ENCODE measurements at places on chromosomes 16 and 17. TPM values are rescaled to one million over a fixed set of nuclear protein-coding genes. Genes with fewer than 3 reads are reported as not detected.

- no peak for DNase-seq
- no peaks in the 10 kb centered on the region for H3K27me3 ChIP-seq
- no peaks in the 10 kb centered on the region for H3K36me3 ChIP-seq
- no peaks in the 10 kb centered on the region for H3K4me1 ChIP-seq
- no peak overlapping the region for H3K4me3 ChIP-seq
Observed at GRCh38 chr17:32264823-32265191, 825 bp upstream of the RHBDL3 start.

- no peak for DNase-seq
- no peaks in the 10 kb centered on the region for H3K36me3 ChIP-seq
- peak overlapping the region; percentile 97 for H3K27ac ChIP-seq
- H3K27me3 ChIP-seq: no peaks in the 10 kb centered on the region
- peaks cover 7% of the 10 kb centered on the region for H3K4me1 ChIP-seq
Observed at GRCh38 chr16:86579268-86580062, 1.1 kb downstream of the FOXL1 start.

DNA sequence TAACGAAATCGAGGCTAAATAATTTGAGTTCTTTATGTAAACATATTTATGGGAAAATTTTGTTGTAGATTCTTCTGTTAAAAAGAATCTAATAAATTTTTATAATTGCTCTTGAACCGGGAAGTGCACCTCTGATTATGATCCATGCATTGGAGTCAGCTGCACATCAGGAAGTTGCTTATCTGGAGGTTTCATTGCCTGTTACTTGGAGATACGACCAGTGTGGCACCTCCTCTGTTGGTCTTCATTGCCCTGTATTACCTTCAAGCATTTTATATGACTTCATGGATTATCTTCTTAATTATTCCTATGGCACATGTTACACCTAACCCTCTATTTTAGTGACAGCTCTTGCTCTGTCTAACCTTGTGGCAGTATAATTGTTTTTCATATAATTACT is 312.6 kb upstream of the TBX2 start:
- no peaks in the 10 kb centered on the region for H3K27me3 ChIP-seq
- no peak overlapping the region for H3K27ac ChIP-seq
- H3K4me1 ChIP-seq: no peaks in the 10 kb centered on the region
- no peak for DNase-seq

GRCh38 chr16:25064937-25065336 is 46.6 kb upstream of the LCMT1 start:
- H3K27ac ChIP-seq: no peak overlapping the region
- DNase-seq: no peak
- H3K36me3 ChIP-seq: no peaks in the 10 kb centered on the region
- H3K4me1 ChIP-seq: no peaks in the 10 kb centered on the region
- H3K4me3 ChIP-seq: no peak overlapping the region
- no peaks in the 10 kb centered on the region for H3K27me3 ChIP-seq

- no peaks in the 10 kb centered on the region for H3K27me3 ChIP-seq
- no peak overlapping the region for H3K4me3 ChIP-seq
- H3K27ac ChIP-seq: no peak overlapping the region
Observed at GRCh38 chr16:56643080-56643778, 4.8 kb downstream of the MT1A start.

Gene CCDC144A
- polyA plus RNA-seq: not detected

Gene NTN1
- polyA plus RNA-seq: 6.6 TPM

DNA sequence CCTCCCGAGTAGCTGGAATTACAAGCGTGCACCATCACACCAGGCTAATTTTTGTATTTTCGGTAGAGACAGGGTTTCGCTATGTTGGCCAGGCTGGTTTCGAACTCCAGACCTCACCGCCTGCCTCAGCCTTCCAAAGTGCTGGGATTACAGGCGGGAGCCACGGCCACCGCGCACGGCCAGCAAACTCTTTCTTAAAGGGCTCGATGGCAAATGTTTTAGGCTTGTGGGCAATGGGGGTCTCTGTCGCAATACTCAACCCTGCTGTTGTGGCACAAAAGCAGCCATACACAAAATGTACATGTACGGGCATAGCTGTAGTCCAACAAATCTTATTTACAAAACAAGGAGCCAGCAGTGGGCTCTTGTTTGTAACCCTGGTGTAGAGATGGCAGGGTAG is 18.4 kb downstream of the PARN start:
- H3K27ac ChIP-seq: no peak overlapping the region
- H3K4me1 ChIP-seq: no peaks in the 10 kb centered on the region
- H3K36me3 ChIP-seq: peaks cover 16% of the 10 kb centered on the region
- no peaks in the 10 kb centered on the region for H3K27me3 ChIP-seq
- no peak for DNase-seq
- no peak overlapping the region for H3K4me3 ChIP-seq

DNA sequence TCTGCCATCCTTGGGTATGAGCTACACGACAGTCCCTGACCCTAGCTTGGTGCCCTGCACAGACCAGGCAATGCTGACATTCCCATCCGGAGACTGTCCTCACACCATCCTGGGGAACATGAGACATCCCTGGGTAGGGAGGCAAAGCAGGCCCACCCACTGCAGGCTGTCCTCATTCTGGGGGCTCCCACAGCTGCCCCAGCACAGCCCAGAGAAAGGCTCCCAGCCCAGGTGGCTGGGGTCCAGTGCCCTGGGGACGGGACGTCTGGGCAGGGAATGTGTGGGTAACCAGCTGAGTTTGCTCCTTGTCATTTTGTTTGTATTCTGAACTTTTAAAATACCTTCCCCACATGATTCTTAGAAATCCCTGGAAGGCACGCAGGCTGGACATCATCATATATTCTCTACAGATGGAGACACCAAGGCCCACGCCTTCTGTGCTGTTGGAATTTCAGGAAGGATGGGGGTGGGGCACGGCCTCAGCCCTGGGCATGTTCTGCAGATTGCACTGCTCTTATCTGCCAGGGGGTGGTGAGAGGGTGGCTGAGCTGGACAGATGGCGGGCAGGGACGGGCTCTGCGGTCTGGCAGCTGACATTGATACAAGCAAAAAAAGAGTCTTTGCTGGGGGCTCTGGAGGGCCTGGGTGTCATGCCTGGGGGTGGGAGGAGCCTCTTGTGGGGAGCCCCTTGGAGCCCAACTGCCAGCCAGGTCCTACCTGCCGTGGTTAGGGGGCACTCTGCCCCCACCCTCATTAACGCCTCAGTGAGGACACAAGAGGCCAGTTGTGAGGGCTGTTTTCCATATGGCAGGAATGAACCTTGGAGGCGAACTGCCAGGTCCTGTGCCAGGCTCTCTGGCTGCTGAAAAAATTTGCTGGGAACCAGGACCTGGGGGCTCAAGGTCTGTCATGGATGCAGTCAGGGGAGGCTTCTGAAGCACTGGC is 28.4 kb downstream of the LRRC75A start:
- no peaks in the 10 kb centered on the region for H3K4me1 ChIP-seq
- no peak overlapping the region for H3K4me3 ChIP-seq
- no peak overlapping the region for H3K27ac ChIP-seq
- no peaks in the 10 kb centered on the region for H3K36me3 ChIP-seq
- H3K27me3 ChIP-seq: no peaks in the 10 kb centered on the region

Gene PABPN1L
- polyA plus RNA-seq: not detected

DNA sequence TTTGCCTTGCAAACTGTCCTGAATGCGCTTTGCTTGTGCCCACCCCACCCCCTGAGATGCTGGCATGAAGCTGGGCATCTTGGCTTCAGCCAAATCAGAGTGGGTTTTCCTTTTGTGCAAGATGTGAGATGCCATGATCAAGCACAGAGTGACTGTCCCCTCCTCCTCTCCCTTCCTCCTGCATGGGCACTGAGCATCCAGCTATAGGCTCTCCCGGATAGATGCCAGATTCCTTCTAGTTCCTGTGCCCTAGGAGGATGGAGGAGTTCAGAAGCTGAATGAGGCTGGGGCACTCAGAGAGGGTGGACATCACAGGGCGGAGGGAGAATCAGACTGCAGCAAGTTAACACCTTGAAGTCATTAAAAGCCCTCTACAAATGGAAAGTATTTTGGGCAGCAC is 384.1 kb upstream of the CCL2 start:
- no peaks in the 10 kb centered on the region for H3K27me3 ChIP-seq
- H3K27ac ChIP-seq: no peak overlapping the region
- H3K36me3 ChIP-seq: no peaks in the 10 kb centered on the region

Gene CCL3
- polyA plus RNA-seq: 4.0 TPM

Gene KRTAP3-2
- polyA plus RNA-seq: not detected

Gene TPSD1
- not detected for polyA plus RNA-seq

DNA sequence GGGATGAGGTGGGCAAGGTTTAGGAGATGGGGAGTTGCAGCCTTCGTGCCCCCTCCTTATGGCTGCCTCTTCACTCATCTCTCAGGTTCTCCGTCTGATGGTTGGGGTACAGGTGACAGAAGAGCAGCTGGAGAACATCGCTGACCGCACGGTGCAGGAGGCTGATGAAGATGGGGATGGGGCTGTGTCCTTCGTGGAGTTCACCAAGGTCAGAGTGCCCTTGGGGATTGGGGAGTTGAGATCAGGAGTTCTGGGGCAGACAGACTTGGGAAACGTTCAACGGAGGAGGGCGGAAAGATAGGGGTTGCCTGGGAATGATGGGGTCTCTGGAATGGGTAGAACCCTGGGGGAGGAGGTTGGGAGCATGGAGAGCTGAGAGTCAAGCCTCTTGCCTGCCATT is 2.3 kb downstream of the CHP2 start:
- H3K4me1 ChIP-seq: no peaks in the 10 kb centered on the region
- DNase-seq: no peak
- no peak overlapping the region for H3K27ac ChIP-seq
- no peaks in the 10 kb centered on the region for H3K27me3 ChIP-seq
- H3K36me3 ChIP-seq: no peaks in the 10 kb centered on the region

GRCh38 chr17:61179380-61179806 is 220.2 kb upstream of the TBX2 start:
- H3K27ac ChIP-seq: no peak overlapping the region
- H3K4me1 ChIP-seq: no peaks in the 10 kb centered on the region

Gene CMIP
- 2.4 TPM for polyA plus RNA-seq

Gene KRT12
- polyA plus RNA-seq: 1.0 TPM

DNA sequence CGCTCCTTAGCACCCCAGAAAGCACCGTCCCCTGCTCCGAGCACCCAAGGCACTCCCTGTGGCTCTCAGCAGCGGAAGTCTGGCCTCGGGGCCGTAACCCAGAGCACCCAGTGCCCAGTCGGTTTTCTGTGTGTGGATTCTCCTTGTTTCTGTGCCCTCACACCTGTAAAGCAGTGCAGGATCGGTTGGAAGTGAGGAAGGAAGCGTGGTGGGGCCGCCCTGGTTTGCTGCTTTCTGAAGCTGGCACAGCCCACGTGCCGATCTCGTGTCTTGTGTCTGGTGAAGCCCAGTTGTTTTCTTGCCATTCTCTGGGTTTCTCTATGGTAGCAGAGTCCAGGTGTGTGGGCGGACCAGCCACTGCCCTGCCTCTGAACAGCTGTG is 3.7 kb downstream of the ACSF3 start:
- H3K4me1 ChIP-seq: peaks cover 3% of the 10 kb centered on the region
- H3K36me3 ChIP-seq: no peaks in the 10 kb centered on the region
- H3K27ac ChIP-seq: no peak overlapping the region
- H3K27me3 ChIP-seq: no peaks in the 10 kb centered on the region
- no peak overlapping the region for H3K4me3 ChIP-seq

- DNase-seq: no peak
- H3K27ac ChIP-seq: no peak overlapping the region
- no peaks in the 10 kb centered on the region for H3K36me3 ChIP-seq
- H3K4me3 ChIP-seq: no peak overlapping the region
- H3K4me1 ChIP-seq: no peaks in the 10 kb centered on the region
Observed at GRCh38 chr17:74045608-74046280, 157.7 kb upstream of the RPL38 start.

Gene SRL
- polyA plus RNA-seq: 0.75 TPM

Gene KRTAP3-1
- not detected for polyA plus RNA-seq

Gene KRT15
- 0.56 TPM for polyA plus RNA-seq

- H3K4me3 ChIP-seq: no peak overlapping the region
- DNase-seq: no peak
- no peaks in the 10 kb centered on the region for H3K36me3 ChIP-seq
Observed at GRCh38 chr16:54937671-54938211, 7.1 kb downstream of the IRX5 start.

DNA sequence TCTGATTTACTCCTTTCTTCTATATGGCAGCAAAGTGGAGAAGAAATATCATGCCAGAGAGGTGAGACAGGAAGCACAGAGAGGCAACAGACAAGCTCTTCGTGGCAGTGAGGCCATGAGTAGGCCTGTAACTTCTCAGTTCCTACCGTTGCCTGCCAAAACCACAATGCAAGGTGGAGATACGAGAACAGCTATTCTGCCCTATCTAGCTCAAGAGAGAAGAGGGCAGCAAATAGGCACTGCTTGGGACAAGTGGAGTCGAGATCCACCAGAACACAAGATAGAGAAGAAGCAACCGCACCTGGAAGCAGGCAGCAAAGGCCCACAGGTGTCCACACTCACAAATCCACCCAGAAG is 24.8 kb downstream of the RANBP10 start:
- no peaks in the 10 kb centered on the region for H3K4me1 ChIP-seq
- no peaks in the 10 kb centered on the region for H3K27me3 ChIP-seq
- no peak overlapping the region for H3K4me3 ChIP-seq
- no peak for DNase-seq
- H3K36me3 ChIP-seq: no peaks in the 10 kb centered on the region

- no peaks in the 10 kb centered on the region for H3K4me1 ChIP-seq
- H3K4me3 ChIP-seq: no peak overlapping the region
- no peak overlapping the region for H3K27ac ChIP-seq
- peak; percentile 39 for DNase-seq
- H3K27me3 ChIP-seq: no peaks in the 10 kb centered on the region
Observed at GRCh38 chr17:4180791-4181190, 37.8 kb downstream of the CYB5D2 start.

- no peak for DNase-seq
- H3K4me3 ChIP-seq: no peak overlapping the region
- no peaks in the 10 kb centered on the region for H3K4me1 ChIP-seq
- H3K36me3 ChIP-seq: no peaks in the 10 kb centered on the region
Observed at GRCh38 chr17:55121268-55121667, 143.5 kb upstream of the HLF start.

Gene SAMD14
- polyA plus RNA-seq: 3.8 TPM

GRCh38 chr16:67886387-67886786 is 1.7 kb downstream of the NRN1L start:
- H3K4me1 ChIP-seq: no peaks in the 10 kb centered on the region
- no peak for DNase-seq
- no peak overlapping the region for H3K4me3 ChIP-seq
- no peaks in the 10 kb centered on the region for H3K27me3 ChIP-seq
- H3K27ac ChIP-seq: no peak overlapping the region
- no peaks in the 10 kb centered on the region for H3K36me3 ChIP-seq

DNA sequence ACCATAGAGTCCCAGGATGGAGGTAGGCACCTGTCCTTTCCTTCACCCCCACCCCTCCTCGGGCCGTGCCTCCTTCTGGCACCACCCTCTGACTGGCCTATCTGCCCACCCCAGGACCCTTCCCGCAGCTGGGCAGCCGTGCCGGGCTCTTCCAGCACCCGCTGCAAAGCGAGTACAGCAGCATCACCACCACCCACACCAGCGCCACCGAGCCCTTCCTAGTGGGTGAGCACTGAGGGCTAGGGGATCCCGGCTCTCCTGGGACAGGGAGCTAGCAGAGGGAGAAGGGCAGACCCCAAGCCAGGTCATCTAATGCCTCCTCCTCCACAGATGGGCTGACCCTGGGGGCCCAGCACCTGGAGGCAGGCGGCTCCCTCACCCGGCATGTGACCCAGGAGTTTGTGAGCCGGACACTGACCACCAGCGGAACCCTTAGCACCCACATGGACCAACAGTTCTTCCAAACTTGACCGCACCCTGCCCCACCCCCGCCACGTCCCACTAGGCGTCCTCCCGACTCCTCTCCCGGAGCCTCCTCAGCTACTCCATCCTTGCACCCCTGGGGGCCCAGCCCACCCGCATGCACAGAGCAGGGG is 7.8 kb downstream of the GALK1 start:
- H3K27ac ChIP-seq: no peak overlapping the region
- H3K27me3 ChIP-seq: no peaks in the 10 kb centered on the region
- H3K36me3 ChIP-seq: no peaks in the 10 kb centered on the region
- H3K4me1 ChIP-seq: no peaks in the 10 kb centered on the region

Gene C1QBP
- 58.5 TPM for polyA plus RNA-seq

GRCh38 chr16:24943471-24943870 is 71.7 kb downstream of the ARHGAP17 start:
- no peak for DNase-seq
- no peak overlapping the region for H3K27ac ChIP-seq
- H3K4me3 ChIP-seq: no peak overlapping the region
- H3K36me3 ChIP-seq: peaks cover 9% of the 10 kb centered on the region

All from aorta (tissue), 5 donors.